ENCODE measurements at places on chromosomes 2 and 18.

GRCh38 chr2:148888003-148888501, 13.0 kb downstream of the KIF5C start:
- DNase-seq, result no peak

DNA sequence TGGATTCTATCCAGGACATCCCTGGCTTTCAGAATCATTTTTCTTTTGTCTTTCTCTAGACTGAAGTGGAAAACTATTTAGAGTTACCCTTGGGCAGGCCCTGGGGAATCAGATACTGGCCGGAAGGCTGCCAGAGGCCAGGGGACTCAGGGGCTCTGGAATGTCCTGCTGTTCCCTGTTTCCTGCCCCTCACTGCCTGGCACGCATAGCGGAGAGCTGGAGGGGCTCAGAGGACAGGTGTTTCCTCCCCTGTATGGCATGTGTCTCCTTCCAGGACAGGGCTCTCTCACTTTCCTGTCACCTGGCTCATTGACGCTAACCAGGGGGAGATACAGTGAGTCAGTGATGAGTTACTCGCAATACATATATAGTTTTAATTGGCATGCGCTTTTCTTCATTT, 38.8 kb downstream of the DYSF start:
- DNase-seq, result peak; percentile 46

DNA sequence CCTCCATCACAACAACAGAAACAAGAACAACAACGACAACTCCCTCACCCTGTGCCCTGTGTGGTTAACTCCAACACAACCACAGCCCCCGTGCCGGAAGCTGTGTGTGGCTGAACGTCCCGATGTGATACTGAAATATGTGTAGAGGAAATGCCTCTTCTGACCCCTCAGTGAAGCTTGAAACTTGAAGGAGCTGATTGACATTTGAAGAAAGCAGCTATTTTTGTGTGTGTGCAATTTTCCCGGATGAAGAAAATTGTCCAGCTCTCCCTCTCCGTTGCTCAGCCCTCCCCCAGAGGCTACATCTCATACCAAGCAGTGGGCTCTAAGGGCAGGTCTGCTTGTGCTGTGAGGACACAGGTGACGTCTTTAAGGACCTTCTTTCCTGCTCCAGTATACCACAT, 173.8 kb downstream of the ICOS start:
- no peak for DNase-seq

GRCh38 chr2:112483042-112483473, 1.1 kb downstream of the TTL start:
- no peak for DNase-seq

DNA sequence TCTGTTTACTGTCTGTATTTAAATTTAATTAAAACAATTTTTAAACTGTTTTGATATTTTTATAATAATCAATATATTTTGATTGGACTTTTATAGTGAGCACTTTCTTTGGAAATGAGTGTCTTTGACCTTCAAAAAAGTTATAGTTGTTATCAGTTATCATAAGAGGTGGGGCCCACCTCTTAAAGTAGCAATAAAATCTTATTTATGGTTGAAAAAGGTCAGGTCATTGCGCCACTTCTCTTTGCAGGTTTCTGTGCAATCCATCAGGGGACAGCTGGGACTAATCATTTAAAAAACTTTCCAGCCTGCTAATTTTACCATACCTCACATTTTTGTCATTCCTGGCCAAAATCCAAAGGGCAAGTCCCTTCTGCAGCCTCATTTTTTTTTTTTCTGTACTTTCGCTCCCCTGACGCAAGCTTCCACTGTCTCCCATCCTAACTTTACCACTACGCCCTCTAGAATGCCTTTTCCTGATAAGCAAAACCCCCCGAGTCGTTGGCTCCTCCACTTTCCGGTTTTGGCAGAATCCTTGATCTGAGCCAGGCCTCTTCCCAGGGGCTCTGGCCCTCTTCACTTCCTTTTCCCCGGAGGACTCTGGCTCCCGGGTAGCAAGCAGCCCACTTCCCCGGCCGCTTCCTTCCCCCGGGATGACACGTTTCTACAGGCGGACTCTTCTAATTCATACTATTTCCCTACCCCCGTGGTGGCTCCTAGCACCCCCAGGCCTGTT, 1.1 kb upstream of the SEH1L start:
- peak; percentile 62 for DNase-seq
